ENCODE measurements at places on chromosomes 6 and 20.

DNA sequence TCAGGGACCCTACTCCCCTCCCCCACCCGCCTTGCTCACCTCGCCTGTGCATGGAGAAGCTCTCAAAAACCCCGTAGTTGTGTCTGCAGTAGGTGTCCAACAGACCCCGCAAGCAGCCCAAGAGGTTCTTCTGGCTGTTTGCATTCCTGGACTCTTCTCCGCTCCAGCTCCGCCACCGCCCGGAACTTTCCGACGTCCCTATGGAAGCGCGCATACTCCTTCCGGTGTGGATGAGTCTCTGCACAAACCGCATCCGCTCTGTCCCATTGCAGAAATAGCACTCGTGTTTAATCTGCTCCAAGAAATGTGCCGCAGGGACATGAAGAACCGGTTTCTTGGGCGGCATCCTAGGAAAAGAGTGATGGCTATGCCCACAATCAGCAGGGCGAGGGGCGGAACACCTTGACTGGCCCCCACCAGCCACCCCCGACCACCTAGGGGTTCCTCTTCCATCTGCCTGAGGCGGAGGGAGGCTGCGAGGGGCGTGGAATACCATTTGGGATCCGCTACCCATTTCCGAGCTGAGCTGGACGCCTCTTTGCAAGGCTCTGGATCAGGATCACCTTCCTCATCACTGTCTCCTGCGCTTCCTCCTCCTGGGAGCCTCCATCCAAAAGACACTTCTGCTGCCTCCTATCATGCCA lies 20.2 kb downstream of the HLA-DRA start:
- no peak for DNase-seq

- peak; percentile 57 for DNase-seq
These were observed 129.3 kb downstream of the AFG1L start for GRCh38 chr6:108423982-108424705.

DNA sequence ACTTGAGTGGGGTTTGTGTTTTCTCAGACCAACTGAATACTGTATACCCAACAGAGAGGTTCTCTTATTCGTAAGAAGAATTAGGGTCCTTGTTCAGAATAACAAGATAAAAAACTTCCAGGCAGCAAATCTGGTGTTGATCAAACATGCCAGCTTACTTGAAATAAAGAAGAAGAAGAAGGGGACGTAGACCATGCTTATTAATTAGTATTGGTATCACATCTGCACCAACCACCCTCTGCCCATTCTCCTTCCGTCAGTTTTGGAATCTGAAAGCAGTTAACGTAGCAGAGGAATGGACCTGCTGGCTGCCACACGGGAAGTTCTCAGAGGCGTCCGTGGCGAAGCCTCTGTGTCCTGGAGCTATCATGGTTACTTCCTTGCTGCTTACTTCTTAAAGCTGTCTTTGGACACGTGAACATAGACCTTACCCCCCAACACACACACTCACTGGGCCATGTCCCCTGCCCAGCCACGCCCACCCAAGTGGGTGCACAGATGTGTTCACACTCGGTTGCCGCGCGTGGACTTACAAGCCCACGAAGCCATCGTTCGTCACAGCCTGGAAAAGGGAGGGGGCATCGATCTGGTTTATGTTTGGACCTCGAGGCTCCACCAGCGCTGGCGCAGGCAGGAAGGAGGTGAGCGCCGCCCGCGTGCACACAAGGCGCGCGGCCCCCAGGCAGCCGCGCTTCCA lies 4.1 kb upstream of the DLL1 start:
- DNase-seq = no peak

GRCh38 chr6:91713911-91714310 lies 1127.0 kb upstream of the MAP3K7 start:
- DNase-seq = no peak

DNA sequence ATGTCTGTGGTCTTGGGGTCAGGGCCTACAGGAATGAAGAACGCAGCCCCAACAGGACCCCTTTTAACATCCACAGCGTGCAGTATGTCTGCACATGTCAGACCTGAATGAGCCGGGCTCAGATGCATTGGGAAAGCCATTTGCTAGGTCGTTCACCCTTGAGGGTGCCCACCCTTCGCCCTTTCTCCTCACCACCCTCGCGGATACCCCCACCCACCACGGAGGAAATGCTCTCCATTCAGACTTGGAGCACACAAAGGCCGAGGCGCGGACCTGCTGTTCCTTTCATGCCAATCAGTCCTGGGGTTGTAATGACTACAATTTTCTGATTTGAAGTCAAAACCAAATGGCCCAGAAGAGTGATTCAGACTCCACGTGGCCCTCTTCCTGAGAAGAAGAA lies 62.7 kb downstream of the EDN3 start:
- DNase-seq = no peak

- no peak for DNase-seq
These were observed 849 bp downstream of the GSTA4 start for GRCh38 chr6:52994031-52994838.
